Activated B cell treated with CpG ODN at 0.5 μM for 24 hours (primary cell): ENCODE measurements at places on chromosomes 5 and 9.

- DNase-seq, result no peak
Observed at GRCh38 chr9:98450496-98450895, 195.0 kb upstream of the TBC1D2 start.

GRCh38 chr5:61308712-61309111, 23.3 kb upstream of the ZSWIM6 start:
- DNase-seq, result no peak

DNA sequence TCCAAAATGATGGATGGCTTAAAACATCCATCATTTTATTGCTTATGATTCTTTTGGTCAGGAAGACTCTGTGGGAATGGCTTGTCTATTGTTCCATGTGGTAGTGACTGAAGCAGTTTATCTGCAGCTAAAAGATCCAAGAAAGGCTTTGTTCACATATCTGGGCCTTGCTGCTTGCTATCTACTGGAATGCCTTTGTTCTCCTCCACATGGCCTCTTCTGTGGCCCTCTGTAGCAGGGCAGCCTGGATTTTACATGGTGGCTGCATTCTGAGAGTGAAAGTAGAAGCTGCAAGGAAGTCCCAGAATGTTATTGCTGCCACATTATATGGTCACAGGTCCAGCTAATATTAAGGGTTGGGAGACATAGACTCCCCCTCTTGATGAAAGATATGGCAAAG, 35.1 kb downstream of the DMXL1 start:
- DNase-seq, result no peak

GRCh38 chr9:87405677-87406542, 91.8 kb upstream of the DAPK1 start:
- no peak for DNase-seq
